Muscle of leg (tissue), 16 donors: ENCODE measurements at places on chromosomes 1 and 21. TPM values are rescaled to one million over a fixed set of nuclear protein-coding genes. Genes with fewer than 3 reads are reported as not detected.

RNU1-1 gene
- 2,384 TPM for total RNA-seq

- no peak overlapping the region for H3K4me3 ChIP-seq
- no peaks in the 10 kb centered on the region for H3K27me3 ChIP-seq
- peak; percentile 88 for DNase-seq
Observed at GRCh38 chr1:182206626-182207239, 145.2 kb upstream of the ZNF648 start.

DNA sequence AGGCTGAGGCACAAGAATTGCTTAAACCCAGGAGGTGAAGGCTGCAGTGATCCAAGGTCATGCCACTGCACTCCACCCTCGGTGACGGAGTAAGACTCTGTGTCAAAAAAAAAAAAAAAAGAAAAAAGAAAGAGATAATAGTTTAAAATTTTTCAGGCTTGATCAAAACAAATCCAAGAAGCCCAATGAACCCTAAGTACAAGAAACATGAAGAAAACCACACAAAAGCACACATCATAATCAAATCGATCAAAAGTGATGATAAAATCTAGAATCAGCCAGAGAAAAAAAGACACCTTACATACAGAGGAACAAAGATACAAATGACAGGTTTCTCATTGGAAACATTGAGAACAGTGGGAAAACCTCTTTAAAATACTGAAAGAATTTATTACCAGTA is 31.5 kb downstream of the LDLRAD1 start:
- no peak overlapping the region for H3K27ac ChIP-seq
- peaks cover 8% of the 10 kb centered on the region for H3K4me1 ChIP-seq
- no peaks in the 10 kb centered on the region for H3K36me3 ChIP-seq

FCAMR gene
- total RNA-seq: not detected

- no peak overlapping the region for H3K4me3 ChIP-seq
- no peak for DNase-seq
- no peaks in the 10 kb centered on the region for H3K4me1 ChIP-seq
- no peaks in the 10 kb centered on the region for H3K36me3 ChIP-seq
Observed at GRCh38 chr1:50106095-50106761, 2.5 kb upstream of the ELAVL4 start.

DNA sequence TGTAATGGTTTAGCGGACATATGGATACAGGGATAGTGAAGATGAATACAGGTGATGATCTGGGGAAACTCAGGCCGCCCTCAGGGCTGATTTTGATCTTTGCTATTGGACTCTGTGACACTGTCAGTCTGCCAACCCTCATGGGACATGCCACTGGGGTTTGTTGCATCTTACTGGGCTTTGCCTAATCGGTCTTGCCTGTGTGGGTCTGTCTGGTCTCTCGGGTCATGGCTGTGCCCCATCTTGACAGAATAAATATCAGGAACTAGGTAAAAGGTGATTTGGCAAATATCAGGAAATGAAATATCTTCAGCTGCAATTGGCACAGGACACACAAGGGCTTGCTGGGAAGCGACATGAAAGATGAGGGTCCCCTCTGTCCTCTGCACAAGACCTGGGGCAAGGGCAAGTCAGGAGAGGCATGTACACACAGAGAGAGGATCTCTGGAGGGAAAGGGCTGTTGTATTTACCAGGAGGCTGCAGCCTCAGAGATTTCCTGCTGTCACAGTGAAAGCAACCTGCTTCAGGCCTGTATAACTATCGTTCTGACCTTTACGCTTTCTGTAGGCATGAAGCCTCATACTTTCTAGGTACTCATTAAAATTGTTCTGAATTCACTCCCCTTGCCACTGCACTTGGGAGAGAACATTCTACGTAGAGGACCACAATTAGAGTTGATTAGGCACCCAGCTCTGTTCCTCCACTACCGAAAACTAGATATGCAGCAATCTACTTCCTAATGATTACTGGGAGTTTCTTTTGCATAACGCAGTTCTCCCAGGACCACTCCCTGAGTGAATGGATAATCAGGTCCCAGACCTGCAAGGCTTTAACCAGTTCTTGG is 52.0 kb upstream of the GADD45A start:
- no peak for DNase-seq
- no peaks in the 10 kb centered on the region for H3K36me3 ChIP-seq
- no peak overlapping the region for H3K4me3 ChIP-seq
